ENCODE measurements at places on chromosomes 4 and X. TPM values are rescaled to one million over a fixed set of nuclear protein-coding genes. Genes with fewer than 3 reads are reported as not detected.

HAUS7 gene
- 13.0 TPM for total RNA-seq

RASL11B gene
- 2.6 TPM for total RNA-seq

GRIA2 gene
- not detected for total RNA-seq

USP17L20 gene
- not detected for total RNA-seq

ASB12 gene
- total RNA-seq, result not detected

PRKG2 gene
- total RNA-seq, result 0.23 TPM

C4orf51 gene
- not detected for total RNA-seq

ATOH1 gene
- total RNA-seq, result not detected

ENPP6 gene
- not detected for total RNA-seq

P2RY8 gene
- total RNA-seq, result not detected

UGT2B17 gene
- not detected for total RNA-seq

ETDA gene
- not detected for total RNA-seq

TLL1 gene
- total RNA-seq, result 1.4 TPM

SERTM2 gene
- total RNA-seq, result not detected

G3BP2 gene
- 179 TPM for total RNA-seq

SPIN4 gene
- 6.9 TPM for total RNA-seq

COX18 gene
- total RNA-seq, result 19.7 TPM

QRFPR gene
- total RNA-seq, result 8.4 TPM

FAM53A gene
- total RNA-seq, result 6.6 TPM

UGT2B10 gene
- total RNA-seq, result not detected

CDS1 gene
- 11.5 TPM for total RNA-seq

TEC gene
- total RNA-seq, result 1.1 TPM

SUPT20HL1 gene
- total RNA-seq, result not detected

SMIM31 gene
- total RNA-seq, result not detected

YIPF6 gene
- 44.6 TPM for total RNA-seq

All from MCF 10A (cell line).